ENCODE measurements at places on chromosomes 7 and 10.
A peak's percentile ranks its signal among the peaks of the same experiment; 100 is the strongest.

GRCh38 chr7:142851919-142852318 is 3.0 kb upstream of the EPHB6 start:
- DNase-seq = no peak

GRCh38 chr10:117938104-117938503 is 108.6 kb downstream of the RAB11FIP2 start:
- DNase-seq = no peak

GRCh38 chr10:131238669-131239280 is 72.7 kb downstream of the TCERG1L start:
- no peak for DNase-seq

GRCh38 chr7:113421696-113422330 is 303.5 kb upstream of the SMIM30 start:
- DNase-seq = peak; percentile 62

DNA sequence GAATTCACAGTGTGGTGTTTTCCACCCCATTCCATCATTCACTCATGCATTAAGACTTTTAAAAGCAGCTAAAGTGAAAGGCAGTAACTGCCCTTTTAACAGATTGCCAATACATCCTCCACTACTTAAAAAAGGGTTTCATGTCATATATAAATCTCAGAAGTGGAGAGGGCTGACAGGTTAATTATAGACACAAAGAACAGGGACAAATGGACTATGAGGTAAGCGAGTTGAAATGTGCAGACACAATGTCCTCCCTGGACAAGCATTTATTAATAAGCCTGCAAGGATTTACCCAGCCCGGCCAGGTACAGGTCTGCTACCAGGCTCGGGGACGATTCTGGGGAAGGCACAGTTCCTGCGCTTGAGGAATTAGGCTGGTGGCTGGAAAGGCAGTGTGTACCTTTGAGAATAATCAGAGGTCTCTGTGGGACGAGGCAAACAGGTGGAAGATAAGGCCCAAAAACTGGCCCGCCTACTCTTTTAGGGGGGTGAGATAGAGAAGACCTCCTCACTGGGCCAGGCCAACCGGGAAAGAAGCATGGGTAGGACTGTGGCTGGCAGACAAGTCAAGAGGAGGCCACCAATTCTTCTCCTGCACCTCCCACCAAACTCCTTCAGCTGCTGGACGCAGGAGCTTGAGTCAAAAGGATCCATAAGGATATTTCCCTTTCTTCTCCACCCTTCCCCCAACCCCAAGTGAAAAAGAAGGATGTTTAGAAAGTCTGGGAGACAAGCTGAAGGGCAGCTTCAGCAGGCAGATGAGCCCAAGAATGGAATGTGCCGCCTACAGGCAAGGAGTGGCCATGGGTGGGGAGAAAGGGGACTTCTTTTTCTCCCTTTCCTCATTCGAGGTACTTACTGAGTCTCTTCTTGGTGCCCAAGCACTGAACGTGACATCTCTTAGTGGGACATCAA is 1.5 kb downstream of the PDLIM1 start:
- no peak for DNase-seq

DNA sequence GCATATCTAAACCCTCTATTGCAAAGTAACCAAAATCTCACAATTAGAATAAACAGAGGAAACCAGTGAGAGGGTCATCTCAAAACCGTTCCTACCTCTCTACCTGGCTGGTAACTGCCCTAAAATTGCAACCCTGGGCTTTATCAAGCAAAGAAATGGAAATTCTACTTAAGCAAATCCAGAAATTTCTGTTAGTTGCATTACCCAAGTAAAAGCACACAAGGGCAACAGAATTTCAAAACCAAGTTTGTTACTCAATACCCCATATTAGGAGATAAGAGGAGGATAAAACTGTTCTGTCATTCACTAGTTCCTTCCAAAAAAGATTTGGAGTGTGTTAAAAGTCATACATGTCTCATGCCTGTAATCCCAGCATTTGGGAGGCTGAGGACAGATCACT is 195.3 kb downstream of the FAM107B start:
- no peak for DNase-seq

- peak; percentile 40 for DNase-seq
Observed at GRCh38 chr7:5421714-5422395, 1.8 kb downstream of the TNRC18 start.

DNA sequence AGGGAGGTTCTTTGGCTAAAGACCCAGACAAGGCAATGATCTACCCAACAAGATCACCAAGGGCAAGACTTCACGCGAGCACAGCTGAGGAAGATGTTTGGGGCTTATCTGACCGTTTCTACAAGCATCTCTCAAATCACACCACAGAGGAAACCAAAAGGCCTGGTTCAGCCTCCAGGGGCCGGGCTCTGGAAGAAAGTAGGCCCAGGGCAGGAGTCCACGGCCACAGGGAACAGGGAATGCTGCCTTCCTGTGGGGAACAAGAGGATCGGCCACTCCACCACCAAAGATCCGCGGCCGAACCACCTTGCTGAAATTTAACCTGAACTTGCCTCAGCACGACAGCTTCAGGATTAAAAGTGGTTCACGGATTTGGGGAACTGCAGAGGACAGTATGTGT is 332.5 kb downstream of the PTPRN2 start:
- DNase-seq = no peak

- no peak for DNase-seq
Observed at GRCh38 chr10:3206511-3207157, 34.1 kb upstream of the PITRM1 start.

- no peak for DNase-seq
Observed at GRCh38 chr10:125018576-125019143, 76.7 kb downstream of the ZRANB1 start.

- no peak for DNase-seq
Observed at GRCh38 chr7:95303013-95303905, 21.1 kb downstream of the PON1 start.
